SW 1271 (cell line): ENCODE measurements at places on chromosomes 12 and 14.

DNA sequence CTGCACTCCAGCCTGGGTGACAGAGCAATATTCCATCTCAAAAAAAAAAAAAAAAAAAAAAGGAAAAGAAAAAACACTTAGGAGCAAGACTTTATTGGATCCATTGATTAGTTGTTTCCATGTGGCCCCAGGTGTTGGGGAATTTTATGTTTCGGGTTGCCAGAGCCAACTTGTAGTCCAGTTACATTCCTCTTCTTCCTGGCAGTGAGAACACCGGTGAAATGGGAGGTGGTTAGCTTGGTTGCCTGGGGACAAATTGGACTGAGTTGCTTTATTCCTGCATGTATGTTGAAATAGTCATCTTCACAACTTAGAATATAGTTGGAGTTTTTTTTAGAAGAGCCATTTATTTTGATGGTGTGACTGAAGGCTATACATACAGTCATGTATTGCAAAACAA, 12.6 kb downstream of the RCOR1 start:
- DNase-seq = no peak

GRCh38 chr12:124454735-124455134, 112.7 kb downstream of the NCOR2 start:
- DNase-seq = no peak

- peak; percentile 63 for DNase-seq
Measured at GRCh38 chr12:57452937-57453509, 2.1 kb upstream of the INHBE start.

DNA sequence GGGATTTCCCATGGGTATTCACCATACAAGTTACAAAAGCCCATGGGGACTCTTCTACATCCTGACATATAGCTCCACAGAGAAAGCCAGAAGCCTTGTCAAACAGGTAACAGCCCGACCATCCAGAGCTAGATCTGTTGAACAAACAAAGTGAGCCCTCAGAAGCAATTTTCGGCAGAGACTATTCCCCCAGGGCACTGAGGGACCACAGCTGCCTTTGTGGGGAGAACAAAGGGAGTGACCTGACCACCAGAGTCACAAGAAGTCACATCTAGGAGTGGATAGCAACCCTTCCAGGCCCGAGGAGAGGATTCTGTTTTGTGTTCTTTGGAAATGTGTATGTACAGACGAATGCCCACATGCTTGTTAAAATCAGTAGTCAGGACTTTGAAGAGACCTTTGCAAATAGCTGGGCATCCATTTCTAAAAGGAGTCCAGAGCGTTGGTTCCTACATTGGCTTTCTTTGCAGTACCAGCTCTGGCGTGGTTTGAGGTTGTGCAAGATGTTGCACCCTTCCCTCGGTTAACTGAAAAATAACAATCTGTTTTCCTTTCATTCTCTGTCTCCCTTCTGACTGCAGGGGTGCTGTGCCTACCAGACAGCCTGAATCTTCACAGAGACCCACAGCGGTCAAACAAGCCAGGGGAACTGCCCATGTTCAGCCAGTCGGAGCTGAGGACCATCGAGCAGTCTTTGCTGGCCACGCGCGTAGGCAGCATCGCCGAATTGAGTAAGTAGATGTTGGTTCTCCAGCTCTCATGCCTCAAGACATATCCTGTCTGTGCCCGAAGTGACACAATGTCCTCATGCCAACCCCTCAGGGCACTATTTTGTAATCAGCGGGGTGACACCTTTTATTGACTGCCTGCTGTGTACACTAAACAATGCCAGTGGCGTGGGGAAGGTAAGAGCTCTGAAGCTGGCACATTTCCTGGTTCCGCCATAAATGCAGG, 165.4 kb upstream of the PWP1 start:
- no peak for DNase-seq

DNA sequence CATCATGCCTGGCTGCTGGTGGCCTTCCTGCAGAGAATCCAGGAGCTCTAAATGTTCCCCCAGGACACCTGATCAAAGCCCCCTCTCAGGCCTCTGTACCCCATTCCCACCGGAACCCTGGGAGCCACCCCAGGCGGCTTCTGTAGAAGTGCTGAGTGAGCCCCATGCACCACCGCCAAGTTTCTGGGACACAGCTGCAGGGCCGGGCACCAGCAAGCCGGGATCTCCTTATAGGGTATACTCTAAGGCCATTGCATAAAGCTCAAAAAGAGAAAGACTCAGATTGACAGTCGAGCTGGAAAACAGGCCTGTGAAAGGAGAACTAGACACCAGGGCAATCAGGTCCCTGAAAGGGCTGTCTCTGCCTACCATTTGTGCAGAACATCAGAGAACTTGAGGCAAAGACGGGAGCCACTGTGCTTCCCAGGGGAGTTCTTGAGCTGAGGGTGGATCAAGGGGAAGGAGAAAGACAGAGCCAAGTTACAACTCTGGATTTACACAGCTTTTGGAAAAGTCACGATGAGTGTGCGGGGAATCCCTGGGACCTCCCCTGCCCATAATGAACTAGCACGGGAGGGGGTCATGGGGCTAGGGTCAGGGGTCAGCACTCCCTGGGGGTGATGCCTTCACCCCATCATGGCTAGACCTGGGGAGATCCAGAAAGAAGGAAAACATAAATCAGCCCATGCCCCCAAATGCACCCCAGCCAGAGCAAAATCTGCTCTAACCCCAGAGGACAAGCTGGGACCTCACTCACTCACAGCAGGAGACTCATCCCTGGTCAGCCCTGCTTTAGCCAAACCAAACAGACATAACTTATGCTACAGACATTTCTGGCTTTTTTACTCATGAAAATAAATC, 51.1 kb downstream of the ITPK1 start:
- no peak for DNase-seq

DNA sequence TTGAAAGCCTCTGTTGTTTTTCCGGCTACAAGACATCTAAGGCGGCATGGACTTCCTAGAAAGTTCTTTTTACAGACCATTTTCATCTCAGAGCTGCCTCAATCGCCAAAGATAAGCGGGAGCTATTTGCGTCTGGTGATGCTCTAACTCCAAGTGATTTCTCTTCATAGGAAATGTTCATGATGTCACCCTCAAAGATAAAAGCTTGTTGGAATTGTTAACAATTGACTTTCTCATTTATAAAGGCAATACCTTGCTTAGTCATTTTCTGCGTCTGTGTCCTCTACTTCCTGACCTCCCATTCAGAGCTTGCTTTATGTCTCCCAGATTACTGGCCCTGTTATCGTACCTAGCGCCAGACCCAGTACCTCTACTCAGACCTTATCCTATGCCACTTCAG, 259.0 kb upstream of the G2E3 start:
- no peak for DNase-seq

DNA sequence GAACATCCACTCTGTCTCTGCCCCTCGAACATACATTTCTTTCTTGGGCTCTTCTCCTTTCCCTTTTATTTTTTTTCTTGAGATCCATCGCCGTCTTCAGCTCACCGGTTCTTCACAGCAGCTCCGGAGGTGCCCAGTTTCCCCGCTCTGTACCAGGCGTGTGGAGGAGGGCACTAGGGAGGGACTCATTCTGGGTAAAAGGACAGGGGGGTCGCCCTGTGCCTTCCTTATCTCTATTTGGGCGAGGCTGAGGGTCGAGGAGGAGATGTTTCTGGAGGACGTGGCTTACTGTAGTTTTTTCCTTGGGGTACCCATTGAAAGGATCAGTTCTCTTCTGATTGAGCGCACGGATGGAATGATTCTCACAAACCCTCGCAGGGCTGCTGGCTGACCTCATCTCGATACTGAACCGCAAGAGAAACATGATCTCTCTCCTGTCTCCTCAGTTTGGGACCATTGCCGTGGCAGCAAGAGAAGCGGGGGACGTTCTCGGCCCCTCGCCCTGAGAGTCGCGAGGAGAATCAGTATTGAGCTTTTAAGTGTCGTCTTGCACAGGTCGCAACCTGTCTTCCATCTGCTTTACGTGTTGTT, 386 bp downstream of the LIN52 start:
- peak; percentile 38 for DNase-seq

DNA sequence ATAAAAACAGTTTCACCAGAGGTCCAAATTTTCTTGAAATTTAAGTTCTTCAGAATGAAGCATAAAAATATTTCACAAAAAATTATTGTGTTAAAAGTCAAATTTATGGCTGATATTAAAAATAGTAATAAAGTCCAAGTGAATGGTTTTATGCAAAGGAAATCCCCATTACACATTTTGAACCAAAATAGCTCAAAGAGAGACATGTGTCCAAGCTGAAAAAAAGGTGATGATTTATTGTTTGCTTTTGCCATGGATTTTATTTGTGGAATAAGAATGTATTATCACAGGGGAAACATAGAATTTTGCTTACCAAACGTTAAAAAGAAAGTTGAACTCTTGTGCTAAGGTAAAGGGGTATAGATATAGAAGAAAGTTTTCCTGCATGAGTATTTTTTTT, 4.6 kb downstream of the FOXG1 start:
- DNase-seq = no peak

GRCh38 chr12:38159092-38159551, 157.5 kb upstream of the ALG10B start:
- no peak for DNase-seq

GRCh38 chr14:104588066-104588857, 8.7 kb downstream of the C14orf180 start:
- no peak for DNase-seq

DNA sequence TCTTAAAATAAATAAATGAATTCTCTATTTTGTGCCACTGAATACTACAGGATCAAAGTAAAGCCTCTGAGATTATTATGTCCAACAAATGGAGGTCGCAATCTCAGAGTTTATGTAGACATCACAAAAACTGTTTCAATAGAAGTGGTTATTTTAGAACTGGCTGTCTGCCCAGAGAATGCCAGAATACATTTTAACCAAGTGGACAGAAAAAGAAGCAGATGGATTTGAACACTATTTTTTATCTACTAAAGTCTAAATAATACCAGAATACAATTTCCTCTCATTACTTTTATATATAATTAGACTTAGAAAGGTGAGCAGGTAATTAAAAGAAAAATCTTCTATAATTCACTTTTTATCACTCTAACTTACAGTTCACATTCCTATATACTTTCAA, 118.3 kb downstream of the MED13L start:
- DNase-seq = no peak

DNA sequence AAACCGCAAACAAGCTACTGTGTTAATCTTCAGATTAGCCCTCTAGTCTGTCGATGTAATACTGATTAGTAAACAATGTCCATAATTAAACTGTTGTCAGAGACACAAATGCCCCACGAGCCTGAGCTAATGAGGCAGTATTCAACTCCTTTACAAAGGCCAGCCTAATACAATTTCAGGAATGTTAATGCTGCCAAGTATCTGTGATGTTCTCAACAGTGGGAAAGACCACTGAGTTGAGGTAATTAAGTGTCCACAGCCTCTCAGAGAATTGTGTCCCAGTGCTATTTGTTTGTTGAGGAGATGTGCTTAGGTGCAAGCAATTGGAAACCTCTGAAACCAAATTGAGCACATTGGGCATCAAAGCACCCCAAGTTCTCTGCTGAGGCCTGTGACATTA, 139.4 kb upstream of the CDKN3 start:
- DNase-seq = no peak

- DNase-seq = no peak
Measured at GRCh38 chr12:128844031-128844635, 9.1 kb upstream of the GLT1D1 start.

- no peak for DNase-seq
Measured at GRCh38 chr12:41289501-41289900, 101.4 kb downstream of the PDZRN4 start.

GRCh38 chr12:124829708-124830304, 33.9 kb downstream of the SCARB1 start:
- DNase-seq = no peak

DNA sequence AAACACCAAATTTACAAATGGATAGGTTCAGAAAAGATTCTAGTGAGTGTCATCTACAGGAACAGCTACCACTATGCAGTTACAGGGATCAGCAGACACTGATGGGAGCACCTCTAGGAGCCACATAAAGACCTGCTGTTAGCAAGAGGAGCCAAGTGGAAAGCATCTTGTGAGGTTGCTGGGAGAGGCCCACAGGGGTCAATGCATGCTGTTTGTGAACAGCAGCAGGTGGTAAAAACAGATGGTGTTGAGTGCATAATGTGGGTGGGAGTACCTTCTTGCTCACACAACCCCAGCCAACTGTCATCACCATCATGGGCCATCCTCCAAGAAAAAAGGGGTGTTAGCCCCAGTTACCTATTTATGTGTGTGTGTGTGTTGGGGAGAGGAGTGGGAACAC, 215.2 kb upstream of the SSTR1 start:
- no peak for DNase-seq

DNA sequence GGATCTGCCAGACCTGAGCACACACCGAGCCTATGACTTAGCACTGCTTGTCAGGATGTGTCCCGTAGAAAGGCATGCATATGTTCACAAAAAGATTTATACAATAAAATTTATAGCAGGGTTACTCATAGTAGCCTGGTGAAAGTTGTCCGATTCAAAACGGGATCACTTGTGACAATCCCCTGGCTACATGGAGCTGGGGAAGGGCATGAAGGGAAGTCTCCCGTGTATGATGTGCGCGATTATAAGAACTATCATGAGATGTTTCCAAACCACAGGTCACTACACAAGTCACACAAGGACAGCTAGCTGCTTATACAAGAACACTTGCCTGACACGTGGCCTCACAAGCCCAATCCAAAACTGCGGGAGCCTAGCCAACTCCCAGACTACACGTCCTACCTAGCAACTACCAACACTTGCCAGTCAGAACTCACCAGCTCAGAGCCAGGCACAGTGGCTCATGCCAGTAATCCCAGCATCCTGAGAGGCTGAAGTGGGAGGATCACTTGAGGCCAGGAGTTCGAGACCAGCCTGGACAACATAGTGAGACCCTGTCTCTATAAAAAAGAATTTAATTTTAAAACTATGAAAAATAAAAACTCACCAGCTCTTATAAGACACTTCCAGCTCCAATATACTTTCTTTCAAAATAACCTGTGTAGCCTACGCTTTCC, 7.5 kb upstream of the CDCA4 start:
- DNase-seq = no peak

DNA sequence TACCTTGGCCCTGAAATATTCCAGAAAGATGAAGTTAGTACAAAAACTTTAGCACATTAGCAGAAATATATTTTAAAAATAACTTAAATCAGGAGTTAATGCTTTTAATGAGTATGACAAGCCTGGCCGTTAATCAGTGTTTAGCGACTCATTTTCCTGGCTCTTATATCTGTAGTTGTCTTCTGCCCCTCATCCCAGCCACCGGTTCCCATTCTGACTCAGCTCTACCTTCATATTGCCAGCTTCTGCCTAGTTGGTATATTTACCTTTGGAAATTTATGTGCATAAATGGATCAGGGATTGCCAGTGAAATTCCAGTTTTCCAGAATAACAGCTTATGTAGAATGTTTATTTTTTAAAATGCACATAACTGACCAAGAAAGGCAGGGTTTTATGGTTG, 79.9 kb downstream of the ERGIC2 start:
- DNase-seq = no peak

- no peak for DNase-seq
Measured at GRCh38 chr12:25317553-25317952, 66.8 kb upstream of the KRAS start.
